ENCODE measurements at places on chromosomes 1 and 21.

- DNase-seq: no peak
Measured at GRCh38 chr1:245118806-245119205, 36.0 kb upstream of the KIF26B start.

GRCh38 chr21:42964086-42964485 is 10.3 kb upstream of the PKNOX1 start:
- no peak for DNase-seq

GRCh38 chr1:51958824-51959223 is 31.7 kb downstream of the RAB3B start:
- DNase-seq: no peak

DNA sequence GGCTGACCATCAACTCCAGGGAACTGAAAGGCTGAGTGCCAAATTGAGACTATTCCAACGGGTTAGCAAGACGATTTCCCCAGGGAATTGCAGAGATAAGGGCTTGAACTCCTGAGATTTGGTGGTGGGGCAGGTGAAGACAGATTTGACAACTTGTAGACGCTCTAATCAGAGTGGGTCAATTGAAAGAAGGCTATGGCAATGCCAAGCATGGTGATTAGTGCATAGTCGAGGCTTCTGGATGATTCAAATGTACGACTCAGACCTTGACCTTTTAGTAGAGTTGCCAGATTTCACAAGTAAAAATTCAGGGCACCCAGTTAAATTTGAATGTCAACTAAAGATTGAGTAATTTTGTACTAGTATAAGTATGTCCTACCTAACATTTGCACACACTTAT is 302.1 kb upstream of the SPAG17 start:
- DNase-seq: no peak

- DNase-seq: no peak
Measured at GRCh38 chr1:87715471-87715870, 386.8 kb downstream of the LMO4 start.

Data from CD4-positive, alpha-beta T cell treated with Interleukin-4 for 4 hours (primary cell).